Central memory CD8-positive, alpha-beta T cell (primary cell): ENCODE measurements at places on chromosomes 11 and 22.

DNA sequence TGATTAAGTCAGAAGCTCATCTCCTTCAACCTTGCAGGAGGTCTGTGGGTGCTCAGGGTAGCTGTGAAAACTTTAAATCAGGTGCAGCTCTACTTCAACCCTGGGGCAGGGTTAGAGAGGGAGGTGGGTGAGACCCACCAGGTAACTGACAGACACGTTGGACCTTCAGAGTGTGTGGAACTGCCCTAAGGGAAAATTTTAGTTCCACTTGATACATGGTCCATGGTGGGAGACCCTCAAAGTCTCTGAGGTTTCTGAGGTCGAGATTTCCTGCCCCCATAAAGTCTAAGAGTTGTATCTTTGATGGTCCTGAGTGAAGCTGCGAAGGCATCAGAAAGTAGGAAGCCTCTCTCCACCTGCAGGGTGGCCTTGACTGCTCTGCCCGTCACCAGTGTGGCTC is 23.9 kb upstream of the NNMT start:
- DNase-seq = no peak

- DNase-seq = no peak
These were observed 664.8 kb upstream of the API5 start for GRCh38 chr11:42646959-42647358.

DNA sequence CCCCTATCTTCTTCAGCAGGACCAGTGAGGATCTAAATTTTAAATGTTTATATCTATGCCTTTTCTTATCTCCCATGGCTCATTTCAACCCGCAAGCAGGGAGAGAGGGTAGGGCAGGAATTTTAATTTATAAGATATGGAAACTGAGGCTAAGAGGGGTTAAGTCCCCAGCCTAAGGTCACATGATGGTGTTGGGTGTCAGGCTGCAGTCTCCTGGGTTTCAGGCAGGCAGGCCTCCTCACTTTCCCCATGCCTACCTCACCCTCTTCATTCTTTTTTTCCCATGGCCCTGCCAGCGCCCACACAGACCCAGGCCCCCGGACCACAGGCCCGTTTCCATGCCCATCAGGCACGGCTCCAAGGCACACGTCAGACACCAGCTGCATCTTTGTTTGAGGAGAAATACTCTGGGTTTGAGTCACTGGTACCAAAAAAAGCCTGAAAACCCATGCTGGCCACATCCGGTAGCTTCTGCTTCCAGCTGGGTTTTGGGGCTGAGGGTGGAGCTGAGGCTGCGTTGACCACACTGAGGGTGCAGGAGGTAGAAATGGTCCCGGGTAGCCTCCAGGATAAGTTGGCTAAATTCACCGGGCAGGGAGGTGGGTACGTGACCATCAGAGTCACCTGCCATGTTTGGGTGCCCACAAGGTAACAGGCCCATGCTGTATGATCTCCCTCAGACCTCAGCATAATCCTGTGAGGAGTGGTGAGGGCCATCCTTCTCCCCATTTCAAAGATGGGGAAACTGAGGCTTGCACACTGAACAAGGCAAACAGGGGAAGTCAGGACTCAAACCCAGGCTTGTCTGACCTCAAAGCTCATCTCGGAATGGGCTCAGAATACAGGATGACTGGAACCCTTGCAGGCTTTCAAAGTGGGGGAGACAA is 7.5 kb downstream of the CRYBB1 start:
- DNase-seq = no peak

DNA sequence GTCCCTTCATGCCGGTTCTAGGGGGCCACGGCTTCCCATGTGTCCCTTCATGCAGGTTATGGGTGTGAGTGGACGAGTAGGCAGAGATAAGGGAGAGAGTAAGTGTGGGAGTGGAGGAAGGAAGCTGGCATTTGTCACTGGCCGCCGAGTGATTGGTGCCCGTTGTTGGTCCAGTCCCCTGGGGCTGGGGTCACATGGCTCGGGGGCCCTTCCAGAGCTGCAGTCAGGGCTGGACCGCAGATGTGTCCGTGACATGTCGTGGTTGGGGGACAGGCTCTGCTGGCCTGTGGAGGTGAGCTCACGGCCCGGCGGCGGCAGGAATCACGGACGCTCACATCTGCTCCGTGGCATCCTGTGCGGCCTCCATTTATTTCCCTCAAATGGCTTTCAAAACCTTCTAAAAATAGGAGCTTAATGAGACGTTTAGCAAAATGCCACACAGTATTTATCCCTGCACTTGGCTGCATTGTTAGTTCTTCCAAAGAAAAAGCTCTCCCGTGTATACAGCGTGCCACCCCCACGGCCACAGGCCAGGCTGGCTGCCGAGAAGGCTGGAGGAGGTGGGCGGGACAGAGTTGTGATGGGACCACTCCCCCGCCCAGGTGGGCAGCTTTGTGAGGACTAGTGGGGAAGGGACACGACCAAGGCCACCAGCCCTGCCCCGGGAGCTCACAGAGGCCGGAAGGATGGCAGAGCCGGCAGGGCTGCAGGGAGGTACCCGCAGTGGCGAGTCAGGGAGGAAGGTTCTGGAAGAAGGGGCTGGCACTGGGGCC is 386.7 kb downstream of the TBC1D22A start:
- DNase-seq = no peak

GRCh38 chr11:112847568-112847967 is 113.7 kb upstream of the NCAM1 start:
- DNase-seq = no peak

GRCh38 chr22:48555606-48556005 is 1272.1 kb downstream of the BRD1 start:
- no peak for DNase-seq

GRCh38 chr22:38148245-38148644 is 33.4 kb downstream of the PLA2G6 start:
- no peak for DNase-seq

DNA sequence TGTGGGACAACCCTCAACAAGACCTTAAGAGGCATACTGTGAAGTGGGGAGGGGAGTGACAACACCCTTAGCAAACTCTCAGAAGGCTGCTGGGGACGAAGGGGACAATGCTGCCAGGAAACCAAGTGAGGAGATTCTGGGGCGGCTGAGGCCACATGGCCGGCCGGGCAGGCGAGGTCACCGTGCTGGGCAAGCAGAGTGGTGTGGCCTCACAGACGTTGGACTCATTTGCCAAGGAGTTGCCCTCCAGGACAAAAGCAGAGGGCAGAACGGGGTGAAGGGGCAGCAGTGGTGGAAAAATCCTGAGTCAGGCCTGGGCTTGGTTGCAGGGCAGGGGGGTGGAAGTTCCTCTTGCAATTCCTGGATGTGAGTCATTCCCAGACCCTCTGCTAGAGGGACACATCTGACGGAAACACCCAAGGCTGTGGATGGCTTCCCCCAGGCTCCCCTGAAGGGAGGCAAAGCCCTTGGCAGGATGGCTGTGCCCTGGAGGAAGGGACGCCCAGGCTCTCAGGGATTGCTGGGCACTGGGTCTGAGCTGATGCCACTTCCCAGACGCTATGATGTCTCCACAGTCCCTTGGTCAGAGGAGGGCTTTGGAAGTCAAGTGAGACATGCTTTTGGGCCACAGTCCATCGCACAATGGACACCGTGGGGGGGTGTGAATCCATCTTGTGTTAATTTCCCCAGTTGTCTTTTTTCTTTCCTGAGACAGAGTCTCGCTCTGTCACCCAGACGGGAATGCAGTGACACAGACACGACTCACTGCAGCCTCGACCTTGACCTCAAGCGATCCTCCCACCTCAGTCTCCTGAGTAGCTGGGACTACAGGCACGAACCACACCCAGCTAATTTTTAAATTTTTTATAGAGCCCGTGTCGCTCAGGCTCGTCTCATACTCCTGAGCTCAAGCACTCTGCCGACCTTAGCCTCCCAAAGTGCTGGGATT is 16.2 kb upstream of the SHANK3 start:
- DNase-seq = no peak

DNA sequence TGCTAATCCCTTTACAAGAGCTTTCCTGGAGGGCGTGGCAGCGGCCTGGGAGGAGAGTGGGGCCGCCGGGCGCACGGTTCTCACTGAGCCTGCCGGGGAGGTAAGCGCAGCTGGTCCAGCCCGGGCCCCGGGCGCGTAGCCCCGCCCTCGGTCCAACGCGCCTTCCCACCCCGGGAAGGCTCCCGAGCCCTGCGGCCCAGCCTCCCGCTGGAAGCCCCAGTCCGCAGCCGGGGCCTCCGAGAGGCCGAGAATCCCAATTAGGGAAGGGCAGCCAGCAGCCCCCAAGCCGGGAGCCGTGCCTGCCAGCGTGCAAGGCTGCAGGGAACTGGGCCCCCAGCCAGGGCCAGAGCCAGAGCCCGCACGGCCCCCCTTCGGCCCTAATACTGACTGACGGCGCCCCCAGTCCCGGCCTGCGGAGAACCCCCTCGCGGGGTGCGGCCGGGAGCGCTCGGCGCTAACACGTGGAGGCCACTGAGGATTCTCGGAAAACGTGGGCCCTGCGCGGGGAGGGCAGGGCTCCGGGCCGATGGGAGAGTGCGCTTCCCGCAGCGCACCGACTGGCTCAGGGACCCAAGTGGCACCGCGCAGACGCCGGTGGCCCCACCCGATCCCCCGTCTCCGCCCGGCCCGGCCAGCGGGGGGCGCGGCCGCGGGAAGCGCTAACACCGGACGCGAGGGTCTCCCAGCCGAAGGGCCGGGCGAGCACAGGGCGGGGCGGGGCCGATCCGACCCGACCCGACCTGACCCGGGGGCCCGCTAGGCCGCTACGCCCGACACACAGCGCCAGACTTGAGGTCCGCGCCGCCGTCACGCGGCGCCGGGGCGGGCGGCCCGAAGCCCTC is 5.7 kb downstream of the ZFTA start:
- DNase-seq = no peak

DNA sequence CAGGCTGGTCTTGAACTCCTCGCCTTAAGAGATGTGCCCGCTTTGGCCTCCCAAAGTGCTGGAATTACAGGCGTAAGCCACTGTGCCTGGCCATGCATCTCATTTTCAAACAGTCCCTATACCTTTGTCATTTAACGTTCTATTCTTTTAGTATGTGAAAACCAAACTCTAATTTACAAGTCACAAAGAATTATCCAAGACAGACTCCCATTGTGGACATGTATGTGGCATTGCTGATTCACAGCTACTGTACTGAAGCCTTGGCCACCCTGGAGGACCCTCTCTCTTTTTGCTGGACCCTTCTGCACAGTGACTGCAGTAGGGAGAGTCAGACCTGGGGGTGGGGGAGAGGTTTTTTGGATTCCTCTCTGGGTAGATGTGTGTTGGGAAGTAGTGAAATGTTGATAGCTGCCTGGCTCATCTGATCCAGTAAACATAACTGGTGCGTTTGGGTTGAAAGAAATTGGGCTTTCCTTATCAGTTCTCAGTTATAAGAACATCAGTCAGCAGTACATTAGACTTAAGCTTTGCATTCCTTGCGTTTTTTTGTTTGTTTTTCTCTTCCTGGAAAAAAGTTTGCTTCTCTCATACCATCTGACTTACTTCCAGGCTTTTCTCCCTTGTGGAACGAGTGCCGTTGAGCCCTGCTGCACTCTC is 65.9 kb downstream of the MED15 start:
- no peak for DNase-seq

DNA sequence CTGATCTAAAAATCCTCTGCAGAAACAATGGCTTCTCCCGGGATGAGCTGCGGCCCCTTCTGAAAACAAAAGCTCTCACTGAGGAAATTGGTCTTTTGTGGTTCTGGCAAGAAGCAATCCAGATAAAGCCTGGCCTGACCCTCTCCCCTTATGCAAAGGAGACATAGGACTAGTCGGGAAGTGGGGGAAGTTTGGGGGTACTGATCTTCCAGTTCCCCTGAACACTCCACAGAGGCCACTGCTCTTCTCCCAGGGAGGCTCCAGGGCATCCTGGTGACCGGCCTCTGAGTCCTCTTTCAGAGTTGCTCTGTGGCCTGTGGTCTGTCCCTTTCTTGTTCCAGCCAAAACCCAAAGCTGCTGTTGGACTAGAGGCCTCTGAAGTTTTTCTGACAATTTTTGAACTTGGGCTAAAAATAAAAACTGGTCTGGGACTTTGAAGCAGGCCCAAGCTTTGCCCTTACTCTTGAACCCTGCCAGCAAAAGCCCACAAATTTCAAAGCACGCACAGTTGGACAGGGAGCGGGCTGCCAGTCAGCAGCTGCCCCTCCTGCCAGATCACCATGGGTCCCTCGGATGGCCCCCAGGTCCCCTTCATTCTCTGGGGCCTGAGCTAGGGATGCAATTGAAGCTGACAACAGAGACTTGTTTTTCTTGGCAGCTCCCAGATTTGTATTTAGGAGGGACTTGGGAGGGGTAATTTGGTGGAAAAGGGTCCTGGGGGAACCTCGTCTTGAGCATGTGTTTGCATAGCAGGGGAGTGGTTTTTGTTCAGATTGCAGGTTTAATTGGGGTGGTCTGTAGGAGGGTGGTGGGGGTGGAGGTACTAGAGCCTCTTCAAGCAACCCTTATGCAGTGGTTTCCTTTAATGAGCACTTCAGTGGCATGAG is 381.6 kb upstream of the CADM1 start:
- DNase-seq = no peak

GRCh38 chr11:129225190-129225589 is 33.1 kb upstream of the ARHGAP32 start:
- DNase-seq = no peak

DNA sequence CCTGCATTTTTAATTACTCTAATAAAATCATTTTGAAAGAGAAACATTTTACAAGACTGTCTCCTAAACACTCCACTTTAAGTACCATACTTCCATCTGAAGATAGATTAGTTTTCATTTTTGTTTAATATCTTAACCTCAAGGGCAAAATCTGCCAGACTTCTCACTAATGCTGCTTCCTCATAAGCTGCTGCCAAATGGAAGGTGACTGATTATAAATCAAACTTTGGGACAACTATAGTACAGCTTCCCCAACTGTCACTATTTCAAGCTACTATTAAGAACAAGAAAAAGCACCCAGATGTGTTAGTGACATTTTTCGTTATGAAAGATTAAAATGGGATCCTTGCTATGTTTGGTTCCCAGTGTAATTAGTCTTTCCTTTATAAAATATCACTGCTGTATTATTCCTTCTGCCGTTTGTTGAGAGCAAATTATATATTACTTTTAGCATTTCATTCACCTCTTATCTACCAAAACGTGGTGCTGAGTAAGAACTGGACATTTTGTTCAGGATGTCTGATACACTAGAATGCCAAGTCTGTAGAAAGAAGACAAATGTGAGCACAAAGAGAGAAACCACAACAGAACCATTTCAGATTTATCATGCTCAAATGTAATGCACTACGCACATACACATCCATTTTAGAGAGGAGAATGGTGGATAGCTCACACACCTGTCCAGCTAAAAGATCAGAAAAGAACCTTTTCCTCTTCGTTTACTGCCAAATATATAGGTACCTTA is 312.2 kb upstream of the C11orf87 start:
- no peak for DNase-seq

- DNase-seq = no peak
These were observed 11.6 kb downstream of the TOLLIP start for GRCh38 chr11:1297576-1298473.

GRCh38 chr11:44324749-44325525 is 15.0 kb upstream of the ALX4 start:
- DNase-seq = no peak
